ENCODE measurements at places on chromosomes 11 and 22.

DNA sequence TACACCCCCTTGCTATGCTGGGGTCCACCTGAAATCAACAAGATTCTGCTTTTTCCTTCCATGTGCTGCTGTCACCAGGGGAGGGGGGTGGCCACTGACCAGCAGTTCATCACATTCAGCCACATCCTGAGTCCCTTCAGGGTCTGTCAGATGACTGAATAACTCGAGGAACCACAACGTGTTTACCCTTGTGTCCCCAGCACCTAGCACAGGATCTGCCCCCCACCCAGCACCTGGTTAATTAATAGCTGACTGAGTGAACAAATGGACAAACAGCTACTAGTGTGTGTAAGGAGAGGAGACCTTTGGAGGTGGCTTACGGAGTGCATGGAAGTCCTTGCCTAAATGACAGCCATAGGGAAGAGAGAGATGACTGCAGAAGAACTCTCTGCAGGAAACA is 119.5 kb upstream of the NCAM1 start:
- no peak for DNase-seq

DNA sequence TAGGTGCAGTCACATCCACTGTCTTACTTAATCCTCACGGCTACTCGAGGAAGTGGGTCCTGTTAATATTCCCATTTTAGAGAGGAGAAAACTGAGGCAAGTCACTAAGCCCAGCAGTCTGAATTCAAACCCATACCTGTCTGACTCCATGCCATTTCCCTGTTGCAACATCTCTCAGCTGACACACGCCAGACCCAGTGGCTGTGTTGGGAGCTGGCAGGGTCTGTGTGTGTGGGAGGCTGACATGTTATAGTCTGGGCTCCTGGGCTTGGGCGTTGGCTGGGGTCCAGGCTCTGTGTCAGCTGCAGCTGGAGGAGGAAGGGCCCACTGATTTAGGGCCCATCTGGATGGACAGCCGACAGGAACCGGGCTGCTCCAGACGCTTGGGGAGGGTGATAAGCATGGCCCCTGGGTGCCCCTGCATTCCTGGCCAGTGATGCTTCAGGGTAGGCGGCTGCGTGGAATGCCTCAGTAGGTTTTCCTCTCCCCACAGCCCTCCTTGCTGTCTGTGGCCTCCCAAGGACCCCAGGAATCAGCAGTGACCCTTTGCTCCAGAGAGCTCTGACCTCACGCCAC is 562.5 kb downstream of the MN1 start:
- DNase-seq, result peak; percentile 98

GRCh38 chr11:84685976-84686375 is 941.2 kb downstream of the DLG2 start:
- DNase-seq, result no peak

DNA sequence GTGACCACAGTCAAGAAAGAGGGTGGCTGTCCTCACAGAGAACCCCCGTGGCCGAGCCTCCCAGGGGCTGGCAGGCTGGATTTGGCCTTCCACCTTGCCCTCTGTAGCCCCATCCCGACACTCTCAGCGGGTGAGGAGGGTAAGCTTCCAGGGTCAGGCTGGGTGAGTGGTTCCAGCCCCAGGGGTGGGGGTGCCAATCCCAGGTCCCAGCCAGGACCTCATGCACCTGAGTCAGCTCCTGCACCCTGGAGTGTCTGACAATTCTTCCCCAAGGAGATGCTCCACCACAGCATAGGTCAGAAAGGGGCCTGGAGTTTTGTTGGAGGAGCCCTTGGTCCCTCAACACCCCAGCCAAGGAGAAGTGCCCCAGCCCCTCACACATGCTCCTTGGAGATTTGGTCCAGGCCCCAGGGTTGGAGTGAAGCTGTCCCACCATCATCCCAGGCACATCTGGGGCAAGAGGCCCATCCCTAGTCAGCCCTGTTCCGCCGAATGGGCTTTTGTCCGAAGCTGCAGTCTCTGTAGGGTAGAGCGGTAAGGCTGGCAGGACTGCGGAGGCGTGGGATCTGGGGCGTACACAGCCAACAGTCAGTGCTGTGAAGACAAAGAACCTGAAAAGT is 8.4 kb downstream of the LINC01488 start:
- no peak for DNase-seq

DNA sequence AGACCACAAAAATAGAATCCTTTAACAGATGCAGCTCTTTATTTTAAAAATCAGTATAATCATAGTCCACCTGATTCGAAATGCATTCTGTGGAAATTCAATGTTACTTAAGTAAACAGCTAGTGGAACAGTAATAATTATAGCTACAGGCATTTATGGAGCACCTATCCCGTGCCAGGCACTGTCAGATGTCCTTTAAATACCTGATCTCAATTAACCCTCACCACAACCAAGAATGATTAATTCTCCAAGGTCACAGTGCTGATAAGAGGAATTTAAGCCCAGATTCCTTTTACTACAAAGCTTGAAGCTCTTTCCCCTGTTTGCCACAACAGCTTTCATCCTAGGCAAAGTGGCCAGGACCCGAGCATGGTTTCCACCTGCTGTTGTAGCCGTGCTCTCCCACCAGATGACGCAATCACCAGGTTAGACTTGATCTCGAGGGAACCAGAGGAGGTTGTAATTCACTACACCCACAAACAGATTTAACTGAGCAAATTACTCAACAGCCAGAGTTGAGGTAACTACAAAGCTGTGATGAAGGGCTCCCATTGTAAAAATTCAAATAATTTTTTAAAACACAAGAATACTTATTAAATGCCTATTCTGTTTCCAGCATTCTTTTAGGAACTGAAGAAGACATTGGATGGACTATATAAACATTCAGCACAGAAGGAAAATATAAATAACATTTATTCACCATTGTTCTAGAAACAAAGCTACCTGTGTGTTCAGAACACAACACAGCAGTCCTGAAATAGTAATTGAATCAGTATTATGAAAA is 10.3 kb downstream of the PRDM10 start:
- no peak for DNase-seq

DNA sequence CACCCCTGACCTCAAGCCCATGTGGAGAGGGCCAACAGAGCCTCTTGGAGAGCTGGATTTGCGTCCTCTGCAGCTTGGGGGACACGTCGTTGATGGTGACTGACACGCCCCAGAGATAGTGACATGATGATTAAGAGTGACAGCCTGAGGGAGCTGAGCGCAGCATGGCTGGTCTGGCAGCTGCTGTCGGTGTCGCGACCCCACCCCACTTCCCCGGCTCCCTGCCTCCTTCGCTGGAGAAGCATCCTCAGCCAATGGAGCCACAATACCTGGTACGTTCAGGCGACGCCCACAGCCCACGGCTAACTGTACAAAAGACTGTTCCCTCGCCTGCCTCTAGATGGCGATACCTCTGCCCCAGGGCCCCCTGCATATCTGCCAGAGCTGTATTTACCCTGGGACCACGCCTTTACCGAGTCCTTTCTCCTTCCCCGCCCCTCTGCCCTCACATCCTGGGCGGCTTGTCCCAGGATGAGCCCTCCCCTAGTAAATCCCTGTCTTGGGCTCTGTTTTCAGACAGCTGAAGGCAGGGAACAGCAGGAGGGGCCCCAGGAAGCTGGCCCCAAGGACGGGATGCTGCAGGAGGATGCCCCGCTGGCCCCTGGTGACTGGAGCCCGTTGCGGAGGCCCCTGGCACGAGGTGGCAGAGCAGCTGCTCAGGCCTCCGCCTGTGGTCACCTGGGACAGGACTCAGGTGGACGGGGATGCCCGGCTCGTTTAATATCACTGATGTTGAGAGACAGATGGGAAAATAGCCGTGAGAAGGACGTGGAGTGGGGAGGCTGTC is 90.6 kb downstream of the RPS6KA4 start:
- peak; percentile 58 for DNase-seq

Data from MG63 (cell line).